Kidney epithelial cell (primary cell): ENCODE measurements at places on chromosomes 11 and 22. TPM values are rescaled to one million over a fixed set of nuclear protein-coding genes. Genes with fewer than 3 reads are reported as not detected.

The SLC16A8 gene
- 0.08 and 0.14 TPM in 2 replicates for total RNA-seq

The ASRGL1 gene
- total RNA-seq: 20.3 and 21.7 TPM in 2 replicates

The BCO2 gene
- total RNA-seq: 0.48 TPM in 1 of 2 replicates, not detected in the other

The WNT7B gene
- 15.3 and 19.2 TPM in 2 replicates for total RNA-seq

The APOC3 gene
- not detected in 2 replicates for total RNA-seq

The FOLH1 gene
- total RNA-seq: 0.29 TPM in 1 of 2 replicates, not detected in the other

The KCNJ11 gene
- total RNA-seq: 1.2 and 1.3 TPM in 2 replicates

The C11orf98 gene
- total RNA-seq: 64.8 and 76.5 TPM in 2 replicates

The GRM5 gene
- total RNA-seq: 0.17 and 0.34 TPM in 2 replicates
